Muscle of back (tissue), 13 donors: ENCODE measurements at places on chromosomes 5 and 9. TPM values are rescaled to one million over a fixed set of nuclear protein-coding genes. Genes with fewer than 3 reads are reported as not detected.

Gene PCDHA8
- polyA plus RNA-seq, result not detected

Gene PCDHGB1
- polyA plus RNA-seq, result 0.71 TPM

Gene IL5
- polyA plus RNA-seq, result 0.90 TPM

Gene GDA
- polyA plus RNA-seq, result 0.72 TPM

Gene SPINK1
- polyA plus RNA-seq, result not detected

Gene TNFSF15
- 0.16 TPM for polyA plus RNA-seq

Gene PCDHB2
- polyA plus RNA-seq, result 2.3 TPM

Gene PCDHA1
- polyA plus RNA-seq, result not detected

Gene OR2S2
- not detected for polyA plus RNA-seq

Gene KIAA0825
- 2.5 TPM for polyA plus RNA-seq

Gene IFNK
- polyA plus RNA-seq, result not detected

Gene CNTNAP3B
- polyA plus RNA-seq, result 11.4 TPM

Gene FOXD1
- 1.0 TPM for polyA plus RNA-seq

Gene PFN3
- polyA plus RNA-seq, result not detected

Gene CCL19
- polyA plus RNA-seq, result 5.1 TPM

Gene CCDC192
- 0.35 TPM for polyA plus RNA-seq

Gene HAPLN1
- not detected for polyA plus RNA-seq

Gene ITK
- 0.49 TPM for polyA plus RNA-seq

Gene ZNF483
- polyA plus RNA-seq, result 1.3 TPM

Gene GHR
- polyA plus RNA-seq, result 22.3 TPM

Gene PCDHB5
- 3.9 TPM for polyA plus RNA-seq

Gene PDE6A
- 0.07 TPM for polyA plus RNA-seq

Gene MYMK
- polyA plus RNA-seq, result 47.7 TPM

Gene LSM11
- 6.9 TPM for polyA plus RNA-seq

Gene NUTM2G
- 1.0 TPM for polyA plus RNA-seq

Gene SHISAL2B
- polyA plus RNA-seq, result 0.15 TPM

Gene DYNC2I2
- 34.6 TPM for polyA plus RNA-seq

Gene NMUR2
- 0.20 TPM for polyA plus RNA-seq

Gene SCGB3A1
- 0.47 TPM for polyA plus RNA-seq

Gene SIMC1
- polyA plus RNA-seq, result 15.3 TPM

Gene DOCK2
- polyA plus RNA-seq, result 4.1 TPM

Gene GGTA1
- polyA plus RNA-seq, result 10.7 TPM

Gene SREK1
- 91.4 TPM for polyA plus RNA-seq

Gene ROR2
- polyA plus RNA-seq, result 3.3 TPM

Gene SPATA31E1
- polyA plus RNA-seq, result not detected

Gene DMRT3
- polyA plus RNA-seq, result 0.42 TPM

Gene PRUNE2
- 13.7 TPM for polyA plus RNA-seq

Gene C7
- polyA plus RNA-seq, result 4.0 TPM

Gene MLANA
- polyA plus RNA-seq, result 1.0 TPM
